ENCODE measurements at places on chromosomes 7 and 10.

DNA sequence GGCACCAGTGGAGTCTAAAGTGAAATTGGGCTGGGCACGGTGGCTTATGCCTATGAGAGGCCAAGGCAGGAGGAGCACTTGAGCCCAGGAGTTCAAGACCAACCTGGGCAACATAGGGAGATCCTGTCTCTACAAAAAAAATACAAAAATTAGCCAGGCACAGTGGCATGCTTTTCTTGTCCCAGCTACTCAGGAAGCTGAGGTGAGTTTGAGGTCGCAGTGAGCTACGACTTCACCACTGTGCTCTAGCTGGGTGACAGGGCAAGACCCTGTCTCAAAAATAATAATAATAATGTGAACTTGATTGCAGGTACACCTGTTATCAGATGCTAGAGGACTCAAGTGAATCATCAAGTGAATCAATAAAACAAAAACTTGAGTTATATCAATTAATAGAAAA is 108.0 kb downstream of the BTAF1 start:
- DNase-seq, result no peak

GRCh38 chr10:52463826-52464225 is 149.7 kb downstream of the DKK1 start:
- no peak for DNase-seq

- no peak for DNase-seq
Measured at GRCh38 chr7:2750004-2750407, 62.0 kb downstream of the AMZ1 start.

GRCh38 chr7:116041615-116042014 is 11.1 kb upstream of the TFEC start:
- no peak for DNase-seq
